GM04504 (cell line): ENCODE measurements at places on chromosomes 12 and 14.

GRCh38 chr12:107152315-107152714, 59.0 kb upstream of the CRY1 start:
- DNase-seq = no peak

DNA sequence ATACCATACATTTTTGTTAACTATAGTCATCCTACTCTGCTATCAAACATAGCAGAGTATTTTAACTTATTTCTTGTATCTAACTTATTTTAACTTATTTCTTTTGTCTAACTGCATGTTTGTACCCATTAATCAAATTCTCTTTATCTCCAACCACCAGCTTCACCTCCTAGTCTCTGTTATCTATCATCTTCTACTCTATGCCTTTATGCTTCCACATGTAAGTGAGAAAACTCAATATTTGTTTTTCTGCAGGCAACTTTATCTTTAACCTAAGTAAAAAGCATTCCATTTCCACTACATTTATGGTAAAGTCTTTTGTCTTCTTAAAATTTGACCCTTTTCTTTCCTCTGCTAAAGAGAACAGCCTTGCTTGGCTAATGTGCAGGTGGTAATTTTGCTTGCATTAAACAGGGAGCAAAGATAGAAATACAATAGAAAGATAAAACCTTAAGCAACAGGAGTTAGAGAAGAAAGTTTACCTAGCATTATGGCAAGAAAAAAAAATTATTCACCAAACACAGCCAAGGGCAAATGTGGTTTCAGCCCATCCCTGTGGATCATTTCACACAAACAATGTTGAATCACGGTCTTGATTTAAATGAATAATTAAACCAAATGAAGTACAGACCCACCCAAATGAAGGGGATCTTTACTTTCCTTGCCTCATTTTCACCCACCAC, 110.9 kb upstream of the TSPAN8 start:
- DNase-seq = no peak

- DNase-seq = no peak
These were observed 11.1 kb downstream of the DGKA start for GRCh38 chr12:55942055-55942454.

- DNase-seq = no peak
These were observed 70.7 kb upstream of the PSMA6 start for GRCh38 chr14:35221462-35221861.

GRCh38 chr12:119383206-119383605, 48.7 kb downstream of the CCDC60 start:
- no peak for DNase-seq

DNA sequence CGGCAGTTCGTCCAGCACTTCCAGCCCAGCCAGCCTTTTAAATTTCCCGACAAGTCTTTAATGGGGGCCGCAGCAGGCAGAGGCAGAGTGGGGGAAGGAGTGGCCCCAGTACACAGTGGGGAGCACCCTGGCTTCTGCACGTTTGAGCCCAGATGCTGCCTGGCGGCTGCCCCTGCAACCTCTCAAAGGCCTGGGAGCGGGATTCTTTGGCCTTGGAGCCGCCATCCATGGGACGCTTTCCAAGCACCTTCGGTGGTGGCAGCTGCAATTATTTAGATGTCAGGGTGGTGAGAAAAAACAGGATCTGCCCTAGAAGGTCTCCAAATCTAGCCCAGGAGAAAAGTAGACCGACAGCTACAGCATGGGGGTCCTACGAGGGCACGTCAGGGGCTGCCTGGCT, 46.0 kb downstream of the FAM222A start:
- DNase-seq = no peak

- no peak for DNase-seq
These were observed 244.2 kb upstream of the OR4E1 start for GRCh38 chr14:21917699-21918436.

GRCh38 chr14:59187802-59188460, 536 bp upstream of the DAAM1 start:
- no peak for DNase-seq

- no peak for DNase-seq
These were observed 691.1 kb downstream of the FLRT2 start for GRCh38 chr14:86221000-86221399.

DNA sequence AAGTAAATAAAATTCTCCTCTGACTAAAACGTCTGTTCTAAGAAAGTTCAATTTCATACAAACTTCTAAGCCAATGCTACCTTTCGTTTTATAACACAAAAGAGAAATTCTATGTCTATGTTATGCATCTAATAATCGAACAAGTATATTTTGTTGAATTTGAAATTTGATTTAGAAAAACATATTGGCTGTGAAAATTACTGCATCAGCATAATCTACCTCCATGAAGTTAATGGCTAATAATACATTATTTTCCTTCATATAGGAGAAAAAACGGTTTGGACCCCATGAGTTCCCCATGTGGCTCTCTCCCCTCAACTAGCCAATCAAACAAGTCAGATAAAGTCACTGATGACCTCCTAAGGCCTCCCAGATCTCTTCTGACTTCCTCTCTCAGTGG, 106.5 kb downstream of the KCNH5 start:
- no peak for DNase-seq

- peak; percentile 83 for DNase-seq
These were observed 336.4 kb downstream of the PCNX1 start for GRCh38 chr14:71243697-71244096.

DNA sequence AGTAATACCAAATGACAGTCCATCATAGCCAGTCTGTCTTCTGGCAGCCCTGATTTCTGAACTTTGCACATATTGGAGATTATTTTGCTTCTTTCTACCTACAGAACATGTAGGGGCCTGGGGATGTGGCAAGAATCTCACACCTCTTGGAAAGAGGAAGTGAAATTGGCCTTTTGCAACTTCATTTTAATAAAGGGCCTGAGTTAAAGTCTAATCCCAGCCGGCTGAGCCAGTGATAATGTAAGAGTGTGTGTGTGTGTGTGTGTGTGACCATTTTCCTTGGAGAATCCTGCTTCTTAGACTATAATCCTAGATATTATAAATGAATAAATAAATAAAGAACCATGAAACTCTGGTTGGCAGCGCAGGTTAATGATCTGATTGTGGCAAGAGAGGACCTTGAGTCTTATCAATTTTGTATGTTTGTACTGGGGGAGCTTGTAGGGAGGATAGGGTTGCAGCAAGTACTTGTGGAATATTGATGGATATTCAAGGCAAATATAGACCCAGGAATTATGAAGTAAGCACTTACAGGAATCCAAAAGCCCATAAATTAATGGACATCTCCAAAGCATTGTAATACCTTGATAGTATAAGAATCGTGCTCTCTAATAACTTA, 233.2 kb upstream of the AMIGO2 start:
- DNase-seq = no peak

GRCh38 chr12:122406701-122407164, 15.7 kb downstream of the CLIP1 start:
- peak; percentile 69 for DNase-seq

DNA sequence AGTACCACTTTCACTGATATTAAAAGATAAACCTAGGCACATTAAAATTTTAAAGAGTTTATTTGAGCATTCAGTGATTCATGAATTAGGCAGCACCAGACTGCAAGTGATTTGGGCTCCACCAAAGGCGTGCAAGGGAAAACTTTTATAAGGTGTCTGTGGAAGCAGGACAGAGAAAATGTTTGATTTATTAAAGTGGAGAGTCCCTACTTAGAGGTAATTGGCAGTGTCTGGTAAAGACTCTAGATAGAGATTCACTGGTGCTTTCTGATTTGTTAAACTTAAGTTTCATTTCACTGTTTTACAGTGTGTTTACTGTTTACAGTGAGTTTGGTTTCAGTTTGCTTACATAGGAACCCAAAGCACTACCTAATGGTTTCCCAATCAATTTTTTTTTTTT, 72.8 kb downstream of the ANKS1B start:
- DNase-seq = no peak

DNA sequence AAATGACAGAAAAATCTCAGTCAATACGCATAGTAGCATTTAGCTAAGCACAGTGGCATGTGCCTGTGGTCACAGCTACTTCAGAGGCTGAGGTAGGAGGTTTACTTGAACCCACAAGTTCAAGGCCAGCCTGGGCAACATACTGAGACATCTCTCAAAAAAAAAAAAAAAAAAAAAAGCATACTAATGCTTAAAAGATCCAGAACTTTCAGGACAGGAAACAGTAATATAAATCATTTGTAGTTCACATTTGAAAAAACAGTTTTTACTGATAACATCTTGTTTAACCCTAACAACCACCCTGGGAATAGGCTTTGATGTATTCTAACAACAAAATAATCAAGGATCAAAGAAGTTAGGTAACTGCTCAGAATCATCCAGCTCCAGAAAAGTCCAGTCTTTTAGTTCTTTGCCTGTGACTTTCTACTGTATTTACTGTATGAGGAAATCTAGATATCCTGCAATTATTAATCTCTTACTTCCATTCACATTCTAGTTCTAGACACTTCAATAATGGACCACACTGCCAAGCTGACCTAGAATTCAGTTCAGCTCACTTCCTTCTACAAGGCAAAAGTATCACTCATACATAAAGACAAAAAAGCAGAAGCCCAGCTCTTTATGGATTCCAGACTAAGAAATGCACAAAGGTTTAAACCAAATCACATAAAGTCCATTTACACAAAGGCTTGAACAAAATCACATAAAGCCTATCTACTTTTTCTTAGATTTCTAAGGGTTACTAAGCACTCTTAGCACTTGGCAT, 28.5 kb downstream of the PAWR start:
- no peak for DNase-seq

- no peak for DNase-seq
These were observed 324.3 kb downstream of the CACNA1C start for GRCh38 chr12:2376908-2377657.

GRCh38 chr12:41683023-41683422, 461.7 kb downstream of the GXYLT1 start:
- no peak for DNase-seq

GRCh38 chr14:89371585-89372511, 45.2 kb downstream of the FOXN3 start:
- DNase-seq = no peak

DNA sequence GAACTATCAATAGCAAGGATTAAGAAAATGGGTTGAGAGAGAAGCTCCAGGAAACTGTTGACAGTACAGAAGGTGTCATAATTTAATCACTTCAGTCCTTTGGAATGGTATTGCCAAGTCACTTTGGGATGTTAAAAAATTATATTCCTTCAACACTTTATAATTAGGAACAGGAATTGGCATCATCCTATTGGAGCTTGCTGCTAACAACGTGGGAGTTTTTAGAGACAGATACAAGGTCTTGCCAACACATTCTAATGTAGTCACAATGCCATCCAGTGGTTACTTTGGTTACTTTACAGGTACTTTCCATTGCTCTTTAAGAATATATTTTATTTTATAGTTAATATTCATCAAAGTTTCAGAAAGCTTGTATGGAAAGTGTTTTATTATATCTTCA, 310.1 kb downstream of the SYT1 start:
- peak; percentile 20 for DNase-seq

DNA sequence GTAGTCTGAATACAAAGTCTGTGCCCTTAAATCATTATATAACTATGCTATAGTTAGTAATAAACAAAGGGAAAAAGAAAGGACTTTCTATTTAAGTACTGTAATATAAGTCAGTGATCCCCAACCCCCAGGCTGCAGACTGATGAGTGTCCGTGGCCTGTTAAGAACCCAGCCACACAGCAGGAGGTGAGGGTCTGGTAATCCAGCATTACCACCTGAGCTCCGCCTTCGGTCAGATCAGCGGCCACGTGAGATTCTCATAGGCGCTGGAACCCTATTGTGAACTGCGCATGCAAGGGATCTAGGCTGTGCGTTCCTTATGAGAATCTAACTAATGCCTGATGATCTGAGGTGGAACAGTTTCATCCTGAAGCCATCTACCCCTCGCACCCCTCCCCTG, 15.7 kb downstream of the NFYB start:
- DNase-seq = no peak

DNA sequence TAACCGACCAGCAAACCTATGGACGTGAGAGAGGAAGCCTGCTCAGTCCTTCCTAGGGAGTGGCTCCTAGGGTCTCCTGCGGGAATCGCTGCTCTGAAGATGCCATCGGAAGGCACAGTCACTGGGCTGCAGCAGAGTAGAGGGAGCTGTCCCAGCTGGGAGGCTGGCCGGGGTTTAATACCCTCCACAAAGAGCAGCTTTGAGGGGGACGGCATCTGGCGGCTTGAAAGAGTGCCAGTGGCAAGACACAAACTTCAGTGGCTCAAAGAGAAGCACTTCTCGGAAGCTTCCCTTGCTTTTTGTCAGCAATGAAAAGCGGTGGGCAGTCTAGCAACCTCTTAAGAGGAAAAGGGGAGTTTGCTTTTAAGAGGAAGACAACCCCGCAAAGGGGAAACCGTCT, 114.6 kb downstream of the TMEM132C start:
- no peak for DNase-seq

GRCh38 chr14:30698463-30698862, 76.3 kb downstream of the SCFD1 start:
- no peak for DNase-seq

- no peak for DNase-seq
These were observed 24.1 kb downstream of the EML1 start for GRCh38 chr14:99817331-99817730.

DNA sequence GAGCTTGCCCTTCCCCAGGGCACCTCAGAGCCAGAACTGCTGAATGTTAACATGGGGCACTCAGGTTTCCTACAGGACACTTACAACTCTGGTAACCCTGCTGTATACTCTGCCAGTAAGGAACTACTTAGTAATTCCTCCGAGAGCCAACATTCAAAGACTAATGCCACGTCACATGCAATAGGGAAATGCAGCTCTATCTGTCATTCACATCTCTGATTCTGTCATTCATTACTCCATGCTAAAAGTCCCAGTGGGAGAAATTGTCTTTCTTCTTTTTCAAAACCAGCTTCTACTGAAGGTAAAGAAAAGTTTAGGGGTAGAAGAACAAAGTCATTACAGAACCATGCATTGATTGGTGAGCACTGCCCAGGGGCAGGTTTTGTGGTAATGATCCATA, 189.2 kb downstream of the DAD1 start:
- no peak for DNase-seq

GRCh38 chr12:46773586-46774321, 52.0 kb downstream of the SLC38A4 start:
- DNase-seq = no peak

GRCh38 chr14:70635971-70636595, 5.6 kb upstream of the TTC9 start:
- DNase-seq = no peak

DNA sequence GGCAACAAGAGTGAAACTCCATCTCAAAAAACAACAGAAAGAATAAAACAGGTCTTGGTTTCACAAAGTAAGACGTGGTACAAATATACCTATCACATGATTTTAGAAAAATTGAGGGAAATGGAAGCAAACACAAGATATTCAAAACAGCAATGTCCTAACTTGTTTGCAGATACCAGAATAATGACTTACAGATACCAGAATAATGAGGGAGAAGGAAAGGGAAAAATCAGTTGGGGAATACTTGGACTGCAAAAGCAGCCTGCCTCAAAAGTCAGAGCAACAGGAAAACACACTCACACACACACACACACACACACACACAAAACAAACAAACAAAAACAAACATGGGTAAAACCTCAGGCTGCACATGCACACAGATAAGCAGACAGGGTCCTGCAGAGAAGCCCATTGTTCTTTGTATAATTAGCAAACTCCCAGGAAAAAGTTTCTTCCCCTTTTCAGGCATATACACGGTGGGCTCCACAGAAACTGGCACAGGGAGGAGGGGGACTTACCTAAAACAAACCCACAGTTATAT, 65.7 kb upstream of the CAPRIN2 start:
- DNase-seq = no peak

- DNase-seq = no peak
These were observed 92.2 kb downstream of the DYRK2 start for GRCh38 chr12:67740711-67741110.

GRCh38 chr14:65203574-65203973, 101.3 kb upstream of the MAX start:
- no peak for DNase-seq
